Stimulated activated CD4-positive, alpha-beta T cell treated with anti-CD3 and anti-CD28 coated beads, TNF-alpha, amount 100 ng/mL, for 24 hours (primary cell): ENCODE measurements at places on chromosomes 2 and 18.

GRCh38 chr2:153940511-153940910 lies 68.8 kb downstream of the GALNT13 start:
- DNase-seq: no peak

DNA sequence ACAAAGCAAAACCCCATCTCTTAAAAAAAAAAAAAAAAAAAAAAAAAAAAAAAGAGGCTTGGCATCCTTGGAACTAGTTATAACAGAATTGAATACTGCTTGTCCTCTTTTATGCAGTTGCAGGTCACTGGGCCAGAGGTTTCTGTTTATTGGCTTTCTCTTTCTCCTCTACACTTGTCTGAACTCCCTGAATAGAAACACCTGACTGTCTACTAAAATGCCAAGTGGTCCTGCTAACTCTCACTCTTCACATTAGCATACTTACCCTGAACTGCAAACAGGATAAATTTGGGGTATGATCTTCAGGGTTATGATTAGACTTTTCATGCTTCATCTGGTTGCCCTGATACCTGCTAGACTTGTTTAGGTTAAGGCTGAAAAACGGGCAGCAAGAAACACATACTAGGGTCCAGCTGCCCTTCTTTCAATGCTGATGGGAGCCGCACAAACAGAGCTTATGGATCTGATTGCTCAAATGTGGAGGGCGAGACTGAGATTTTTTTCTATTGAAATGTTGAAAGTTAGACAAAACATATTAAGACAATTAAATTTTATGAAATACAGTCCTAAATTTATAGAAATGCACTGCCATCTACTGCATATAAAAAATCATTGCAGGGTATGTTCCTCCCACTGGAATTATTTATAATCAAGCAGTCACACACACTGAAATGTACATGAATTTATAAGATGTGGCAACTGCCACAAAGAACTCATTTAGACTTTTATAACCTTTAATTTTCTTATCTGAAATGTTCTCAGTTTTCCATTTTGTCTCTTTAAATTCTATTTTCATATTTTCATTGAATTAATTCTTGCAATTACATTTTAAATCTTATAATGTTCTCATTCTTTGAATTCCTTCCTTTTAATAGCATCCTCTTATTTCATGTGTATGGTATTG lies 40.8 kb downstream of the GTF3C3 start:
- DNase-seq: no peak

- DNase-seq: no peak
Measured at GRCh38 chr18:32167980-32168730, 21.7 kb upstream of the MEP1B start.

DNA sequence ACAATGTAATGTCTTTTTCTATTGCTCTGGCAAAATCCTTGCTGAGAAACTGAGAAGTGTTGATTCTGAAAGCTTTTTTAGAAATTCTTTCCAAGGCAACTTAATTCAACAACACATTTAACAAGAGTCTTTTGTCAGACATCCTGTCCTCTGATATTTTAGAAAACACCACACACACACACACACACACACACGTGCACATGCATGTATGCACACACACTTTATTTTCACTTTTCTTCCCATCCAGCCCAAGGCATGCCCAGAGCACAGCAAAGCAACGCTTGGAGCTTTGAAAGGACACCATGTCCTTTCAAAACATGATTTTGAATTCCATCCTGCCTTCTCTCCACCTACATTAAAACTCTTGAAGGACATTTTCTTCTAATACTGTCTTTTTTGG lies 116.1 kb downstream of the ATL2 start:
- DNase-seq: no peak

- no peak for DNase-seq
Measured at GRCh38 chr2:184783576-184783975, 185.2 kb downstream of the ZNF804A start.

GRCh38 chr2:42071791-42072190 lies 24.0 kb downstream of the PKDCC start:
- DNase-seq: no peak

- DNase-seq: no peak
Measured at GRCh38 chr2:54212456-54212855, 43.6 kb downstream of the TSPYL6 start.

- DNase-seq: no peak
Measured at GRCh38 chr2:105798595-105798994, 53.9 kb downstream of the NCK2 start.

DNA sequence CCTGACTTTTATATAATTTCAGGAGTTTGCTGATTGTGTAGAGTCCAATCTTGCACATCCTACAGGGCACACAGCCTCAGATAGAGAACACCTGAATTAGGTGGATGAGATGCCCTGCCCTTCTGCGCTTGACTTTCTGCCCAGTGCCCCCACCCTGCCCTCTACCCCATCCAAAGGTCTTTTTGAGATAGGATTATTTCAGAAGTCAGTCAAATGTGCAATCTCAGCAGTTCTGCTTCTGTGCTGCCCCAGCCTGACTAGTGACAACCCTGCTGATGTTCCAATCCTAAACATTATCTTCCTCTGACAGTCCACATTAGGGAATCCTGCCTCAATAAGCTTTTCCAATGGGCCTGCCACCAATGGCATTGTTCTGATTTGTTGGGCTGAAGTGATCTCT lies 411.5 kb downstream of the TGIF1 start:
- no peak for DNase-seq

GRCh38 chr2:124001696-124002430 lies 23.2 kb upstream of the CNTNAP5 start:
- no peak for DNase-seq
